ENCODE measurements at places on chromosomes 3 and 15. TPM values are rescaled to one million over a fixed set of nuclear protein-coding genes. Genes with fewer than 3 reads are reported as not detected.
A peak's percentile ranks its signal among the peaks of the same experiment; 100 is the strongest.

GOLGA8S gene
- polyA plus RNA-seq = not detected

CYP1A2 gene
- not detected for polyA plus RNA-seq

KIF23 gene
- polyA plus RNA-seq = 28.8 TPM

GOLGA6A gene
- not detected for polyA plus RNA-seq

GPR27 gene
- polyA plus RNA-seq = 0.10 TPM

UBL7 gene
- polyA plus RNA-seq = 79.1 TPM

NRROS gene
- polyA plus RNA-seq = not detected

ZDHHC23 gene
- polyA plus RNA-seq = 0.40 TPM

- no peak for DNase-seq
- no peaks in the 10 kb centered on the region for H3K27me3 ChIP-seq
- H3K4me1 ChIP-seq = peaks cover 29% of the 10 kb centered on the region
- H3K36me3 ChIP-seq = no peaks in the 10 kb centered on the region
Measured at GRCh38 chr3:151901644-151902285, 28.3 kb downstream of the SUCNR1 start.

DNA sequence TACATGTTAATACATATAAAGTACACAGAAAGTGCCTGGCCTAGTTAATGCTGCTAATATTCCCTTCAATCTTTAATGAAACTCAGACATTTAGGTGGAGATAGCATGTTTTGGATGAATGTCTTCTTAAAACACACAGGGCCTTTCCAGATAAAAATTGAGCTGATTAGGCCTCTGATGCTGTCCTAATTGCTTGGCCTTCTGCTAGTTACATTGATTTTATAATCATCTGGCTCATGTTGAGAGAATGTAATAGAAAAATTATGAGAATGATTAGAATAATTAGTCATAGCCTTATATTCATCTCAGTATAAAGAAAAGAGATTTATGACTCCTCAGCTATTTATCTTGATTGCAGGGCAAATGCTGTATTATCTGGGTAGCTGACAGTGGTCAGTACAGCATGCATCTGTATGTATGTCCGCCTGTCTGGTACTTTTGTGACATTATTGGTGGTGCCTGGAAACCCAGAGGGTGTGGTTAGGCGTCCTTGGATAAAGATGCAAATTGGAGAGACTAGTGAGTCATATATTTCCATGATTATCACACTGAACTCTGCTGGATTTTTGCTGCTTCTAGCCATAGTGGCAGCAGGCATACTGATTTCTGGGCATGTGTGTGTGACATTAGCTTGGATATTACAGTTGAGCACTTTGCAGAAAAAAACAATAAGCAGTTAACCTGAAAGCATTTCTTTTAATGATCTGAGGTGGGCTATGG is 120.8 kb downstream of the FEZF2 start:
- H3K36me3 ChIP-seq = no peaks in the 10 kb centered on the region
- no peak overlapping the region for H3K4me3 ChIP-seq
- no peak overlapping the region for H3K27ac ChIP-seq
- H3K4me1 ChIP-seq = 0 out of 2 replicates have a peak, but pooled peaks cover 6% of the 10 kb centered on the region
- no peaks in the 10 kb centered on the region for H3K27me3 ChIP-seq

GRCh38 chr3:50557915-50558314 is 9.6 kb downstream of the C3orf18 start:
- H3K27ac ChIP-seq = no peak overlapping the region
- peaks cover 13% of the 10 kb centered on the region for H3K4me1 ChIP-seq
- H3K27me3 ChIP-seq = no peaks in the 10 kb centered on the region
- no peak for DNase-seq
- no peak overlapping the region for H3K4me3 ChIP-seq

GRCh38 chr15:31079519-31079918 is 22.0 kb downstream of the TRPM1 start:
- H3K27me3 ChIP-seq = peaks cover 8% of the 10 kb centered on the region
- no peak overlapping the region for H3K27ac ChIP-seq
- DNase-seq = peak; percentile 69
- no peaks in the 10 kb centered on the region for H3K4me1 ChIP-seq

DNA sequence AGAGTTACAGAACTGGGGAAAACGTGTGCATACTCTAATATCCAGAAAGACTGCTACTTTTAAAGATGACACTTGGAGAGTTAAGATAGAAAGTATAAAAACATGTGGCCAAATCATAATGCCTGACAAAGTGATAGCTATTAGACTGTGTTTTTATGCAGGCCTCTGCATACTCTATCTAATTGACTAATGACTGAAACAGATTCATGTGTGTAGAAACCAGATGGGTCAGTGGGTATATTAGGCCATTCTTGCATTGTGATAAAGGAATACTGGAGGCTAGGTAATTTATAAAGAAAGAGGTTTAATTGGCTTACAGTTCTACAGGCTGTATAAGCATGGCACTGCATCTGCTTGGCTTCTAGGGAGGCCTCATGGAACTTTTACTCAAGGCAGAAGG is 71.5 kb downstream of the PPM1L start:
- H3K4me1 ChIP-seq = no peaks in the 10 kb centered on the region
- DNase-seq = no peak
- no peaks in the 10 kb centered on the region for H3K36me3 ChIP-seq
- H3K27ac ChIP-seq = no peak overlapping the region

DNA sequence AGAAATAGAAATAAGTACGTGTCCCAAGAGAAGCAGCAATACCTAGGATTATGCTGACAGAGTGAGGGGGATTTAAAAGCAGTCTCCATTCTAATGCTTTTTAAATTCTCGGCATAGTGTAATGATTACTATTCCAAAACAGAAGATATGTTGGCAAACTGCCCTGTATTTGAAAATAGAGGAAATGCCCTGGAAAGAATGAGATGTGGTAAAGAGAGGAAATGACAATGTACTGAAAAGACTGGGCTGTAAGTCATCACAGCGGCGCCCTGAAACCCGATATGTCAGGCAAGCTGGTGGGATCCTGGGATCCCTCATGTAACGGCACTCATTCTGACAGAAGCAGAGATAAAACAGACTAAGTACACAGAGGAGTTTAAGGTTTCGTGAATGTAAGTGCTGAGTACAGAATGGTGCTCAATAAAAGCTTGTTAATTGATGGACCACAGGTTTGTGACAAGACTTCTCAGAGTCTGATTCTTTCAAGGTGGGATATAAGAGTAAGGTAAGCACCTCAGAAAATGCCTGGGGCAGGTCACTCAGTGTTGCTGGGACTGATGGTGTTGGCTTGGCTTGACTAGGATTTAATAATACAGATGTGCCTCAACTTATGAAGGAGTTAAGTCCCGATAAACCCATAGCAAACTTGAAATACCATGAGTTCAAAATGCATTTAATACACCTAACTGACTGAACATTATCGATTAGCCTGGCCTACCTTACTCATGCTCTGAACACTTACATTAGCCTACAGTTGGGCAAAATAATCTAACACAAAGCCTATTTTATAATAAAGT is 91.4 kb downstream of the NFKBIZ start:
- no peaks in the 10 kb centered on the region for H3K36me3 ChIP-seq
- H3K4me3 ChIP-seq = peak overlapping the region; percentile 64
- H3K4me1 ChIP-seq = peaks cover 76% of the 10 kb centered on the region
- peak overlapping the region; percentile 87 for H3K27ac ChIP-seq
- H3K27me3 ChIP-seq = no peaks in the 10 kb centered on the region

GRCh38 chr3:127008236-127008635 is 25.3 kb downstream of the PLXNA1 start:
- no peak overlapping the region for H3K27ac ChIP-seq
- no peaks in the 10 kb centered on the region for H3K27me3 ChIP-seq
- H3K4me3 ChIP-seq = no peak overlapping the region
- H3K36me3 ChIP-seq = peaks cover 4% of the 10 kb centered on the region
- no peak for DNase-seq

- no peak for DNase-seq
- no peak overlapping the region for H3K4me3 ChIP-seq
- H3K36me3 ChIP-seq = no peaks in the 10 kb centered on the region
- no peaks in the 10 kb centered on the region for H3K4me1 ChIP-seq
- no peaks in the 10 kb centered on the region for H3K27me3 ChIP-seq
- H3K27ac ChIP-seq = no peak overlapping the region
Measured at GRCh38 chr3:121462565-121462964, 83.2 kb downstream of the POLQ start.

GRCh38 chr3:71784201-71784913 is 591 bp downstream of the PROK2 start:
- H3K36me3 ChIP-seq = no peaks in the 10 kb centered on the region
- no peak for DNase-seq
- peak overlapping the region; percentile 32 for H3K4me3 ChIP-seq
- H3K27ac ChIP-seq = no peak overlapping the region
- peaks cover 79% of the 10 kb centered on the region for H3K27me3 ChIP-seq

DNA sequence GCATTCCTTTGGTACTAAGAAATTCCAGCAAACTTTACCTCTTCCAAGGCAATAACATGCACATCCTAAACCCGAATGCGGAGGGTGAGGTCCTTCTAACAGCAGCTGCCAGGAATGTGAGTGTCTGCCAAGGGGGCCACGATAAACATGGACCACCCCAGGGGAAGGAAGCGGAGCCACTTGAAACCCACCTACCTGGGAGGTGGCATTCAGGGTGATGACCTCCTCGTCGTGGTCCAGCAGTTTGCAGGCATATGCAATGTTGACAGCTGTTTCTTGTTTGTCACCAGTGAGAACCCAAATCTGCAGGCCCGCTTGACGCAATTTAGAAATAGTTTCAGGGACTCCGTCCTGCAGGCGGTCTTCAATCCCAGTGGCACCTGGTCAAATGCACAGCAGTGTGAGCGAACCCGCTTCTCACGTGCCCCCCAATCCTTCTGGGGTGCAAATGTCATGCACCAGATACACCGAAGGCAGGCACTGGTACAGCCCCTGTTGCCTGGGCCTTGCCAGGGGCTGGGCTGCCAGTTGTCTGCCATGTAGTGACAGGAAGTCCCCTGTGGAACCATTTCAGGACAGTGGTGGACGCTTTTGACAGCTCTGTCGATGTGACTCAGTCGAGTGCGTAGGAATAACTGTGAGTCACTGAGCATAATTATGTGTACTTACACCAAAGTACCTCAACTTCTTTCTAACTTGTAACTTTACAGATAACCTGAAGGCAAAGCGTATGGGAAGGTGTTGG is 161.2 kb downstream of the ATP10A start:
- H3K4me3 ChIP-seq = no peak overlapping the region
- H3K36me3 ChIP-seq = peaks cover 31% of the 10 kb centered on the region
- peak; percentile 42 for DNase-seq
- no peaks in the 10 kb centered on the region for H3K27me3 ChIP-seq

- H3K4me1 ChIP-seq = peaks cover 21% of the 10 kb centered on the region
- H3K27ac ChIP-seq = peak overlapping the region; percentile 43
- peak overlapping the region; percentile 3 for H3K4me3 ChIP-seq
- no peaks in the 10 kb centered on the region for H3K36me3 ChIP-seq
- peak; percentile 86 for DNase-seq
Measured at GRCh38 chr15:81338170-81339007, 14.4 kb upstream of the STARD5 start.

DNA sequence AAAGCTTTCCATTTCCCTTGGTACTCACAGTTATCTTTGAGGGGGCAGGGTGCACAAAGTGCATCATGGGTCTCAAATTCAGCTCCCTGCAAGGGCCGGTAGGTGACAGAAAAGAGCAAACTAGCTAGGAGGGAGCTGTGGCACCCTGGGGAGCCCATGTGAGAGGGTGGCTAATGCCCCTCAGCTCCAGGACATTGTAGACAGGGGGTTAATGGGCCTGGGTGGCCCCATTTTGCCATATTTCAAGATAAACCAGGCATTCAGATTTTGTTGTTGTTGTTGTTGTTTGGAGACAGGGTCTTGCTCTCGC is 3.7 kb upstream of the SLC6A6 start:
- DNase-seq = no peak
- H3K4me1 ChIP-seq = peaks cover 5% of the 10 kb centered on the region
- no peaks in the 10 kb centered on the region for H3K27me3 ChIP-seq
- H3K4me3 ChIP-seq = no peak overlapping the region
- H3K27ac ChIP-seq = no peak overlapping the region

- no peak overlapping the region for H3K4me3 ChIP-seq
- H3K27me3 ChIP-seq = no peaks in the 10 kb centered on the region
- H3K27ac ChIP-seq = no peak overlapping the region
- H3K4me1 ChIP-seq = no peaks in the 10 kb centered on the region
Measured at GRCh38 chr3:78077178-78077577, 1037.3 kb downstream of the ROBO2 start.

- H3K27me3 ChIP-seq = no peaks in the 10 kb centered on the region
- no peaks in the 10 kb centered on the region for H3K36me3 ChIP-seq
- no peak for DNase-seq
- no peak overlapping the region for H3K4me3 ChIP-seq
Measured at GRCh38 chr3:150038830-150039229, 68.1 kb upstream of the PFN2 start.

DNA sequence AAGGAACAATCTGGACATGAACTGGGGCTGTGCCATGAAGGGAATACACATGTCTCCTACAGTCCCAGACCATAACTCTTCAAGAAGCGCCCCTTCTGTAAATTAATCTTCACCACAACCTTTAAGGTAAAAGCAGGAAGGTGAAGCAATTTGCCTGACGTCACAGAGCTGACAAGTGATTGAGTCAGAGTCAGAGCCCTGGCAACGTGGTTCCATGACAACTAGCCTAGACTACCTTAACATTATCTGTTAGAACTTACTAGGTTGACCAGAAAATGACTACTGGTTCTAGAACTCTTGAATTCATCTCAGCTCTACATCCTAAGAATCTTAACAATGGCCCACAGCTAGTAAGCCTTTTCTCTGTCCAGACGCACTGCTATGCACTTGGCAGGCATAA is 124.6 kb downstream of the NTRK3 start:
- H3K4me3 ChIP-seq = no peak overlapping the region
- no peak for DNase-seq
- no peaks in the 10 kb centered on the region for H3K27me3 ChIP-seq
- H3K27ac ChIP-seq = no peak overlapping the region
- H3K4me1 ChIP-seq = no peaks in the 10 kb centered on the region

DNA sequence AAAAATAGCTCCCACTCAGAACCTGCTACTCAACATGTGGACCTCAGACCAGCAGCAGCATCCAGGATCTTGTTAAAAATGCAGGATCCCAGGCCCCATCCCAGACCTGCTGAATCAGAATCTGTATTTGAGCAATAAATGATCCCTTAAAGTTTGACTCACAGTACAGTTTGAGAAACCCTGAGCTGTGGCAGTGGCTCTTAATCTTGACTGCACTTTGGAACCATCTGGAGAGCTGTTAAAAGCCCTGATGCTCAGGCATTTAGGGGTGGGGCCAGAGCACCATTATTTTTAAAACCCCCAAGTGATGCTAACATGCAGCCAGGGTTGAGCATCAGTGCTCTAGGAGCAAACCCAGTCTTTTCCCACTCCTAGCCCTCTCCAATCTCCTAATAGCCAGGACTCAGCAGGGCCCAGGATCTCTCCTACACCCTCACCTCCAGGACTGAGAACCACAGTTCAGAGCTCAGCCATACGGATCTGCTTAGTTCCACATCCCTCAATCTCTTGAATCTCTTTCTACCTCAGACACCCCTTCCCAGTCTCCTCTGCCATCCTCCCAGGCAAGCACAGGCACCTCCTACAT is 10.2 kb downstream of the RFTN1 start:
- no peak overlapping the region for H3K4me3 ChIP-seq
- 0 out of 2 replicates have a peak, but pooled peaks cover 5% of the 10 kb centered on the region for H3K36me3 ChIP-seq
- no peak overlapping the region for H3K27ac ChIP-seq
- H3K4me1 ChIP-seq = 0 out of 2 replicates have a peak, but pooled peaks cover 4% of the 10 kb centered on the region

DNA sequence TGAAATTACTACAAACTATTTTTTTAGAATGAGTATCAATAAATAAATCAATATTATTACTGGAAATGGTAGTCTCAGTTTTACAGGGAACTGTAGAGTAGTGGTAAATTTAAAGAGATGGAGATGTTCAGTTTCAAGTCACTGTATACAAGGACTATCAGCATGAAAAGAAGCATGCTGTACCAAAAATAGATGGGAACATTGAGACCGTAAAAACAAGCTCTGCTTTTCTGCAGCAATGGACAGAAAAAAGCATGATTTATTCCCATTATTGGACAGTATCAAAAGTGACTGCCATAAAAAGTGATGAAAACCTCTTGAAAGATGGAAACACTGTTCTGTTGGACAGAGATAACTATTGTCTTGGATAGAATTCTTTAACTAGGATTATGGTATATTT is 187.2 kb downstream of the EPHA6 start:
- no peaks in the 10 kb centered on the region for H3K4me1 ChIP-seq
- H3K27ac ChIP-seq = no peak overlapping the region
- no peaks in the 10 kb centered on the region for H3K27me3 ChIP-seq
- no peak overlapping the region for H3K4me3 ChIP-seq
- no peak for DNase-seq

All from GM23248 (cell line).